ENCODE measurements at places on chromosomes 6 and 20.

- DNase-seq: no peak
Observed at GRCh38 chr20:6718662-6719368, 48.7 kb upstream of the BMP2 start.

- no peak for DNase-seq
Observed at GRCh38 chr20:19750907-19751636, 7.0 kb upstream of the RIN2 start.

GRCh38 chr6:128725271-128726233, 157.4 kb upstream of the LAMA2 start:
- DNase-seq: no peak

- DNase-seq: no peak
Observed at GRCh38 chr20:49937027-49937929, 1.1 kb downstream of the RNF114 start.

DNA sequence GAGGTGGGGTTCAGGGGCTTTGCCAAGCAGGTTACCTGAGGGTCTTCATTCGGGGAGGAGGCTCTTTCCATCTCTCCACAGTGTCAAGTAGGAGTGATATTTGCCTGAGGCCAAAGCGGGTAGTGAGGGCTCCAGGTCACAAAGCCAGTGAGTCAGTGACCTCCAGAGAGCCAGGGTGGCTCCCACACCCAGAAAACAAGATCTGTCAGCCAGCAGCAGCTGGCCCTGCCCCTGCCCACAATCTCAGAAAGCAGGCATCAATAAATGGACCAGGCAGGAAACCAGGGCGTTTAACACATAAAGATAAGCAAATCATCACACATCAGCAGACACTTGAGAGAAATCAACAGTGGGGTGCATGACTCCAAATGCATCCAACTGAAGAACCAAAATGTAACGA, 250.8 kb downstream of the CDH26 start:
- no peak for DNase-seq

GRCh38 chr6:125957845-125958244, 1.3 kb downstream of the HINT3 start:
- no peak for DNase-seq

DNA sequence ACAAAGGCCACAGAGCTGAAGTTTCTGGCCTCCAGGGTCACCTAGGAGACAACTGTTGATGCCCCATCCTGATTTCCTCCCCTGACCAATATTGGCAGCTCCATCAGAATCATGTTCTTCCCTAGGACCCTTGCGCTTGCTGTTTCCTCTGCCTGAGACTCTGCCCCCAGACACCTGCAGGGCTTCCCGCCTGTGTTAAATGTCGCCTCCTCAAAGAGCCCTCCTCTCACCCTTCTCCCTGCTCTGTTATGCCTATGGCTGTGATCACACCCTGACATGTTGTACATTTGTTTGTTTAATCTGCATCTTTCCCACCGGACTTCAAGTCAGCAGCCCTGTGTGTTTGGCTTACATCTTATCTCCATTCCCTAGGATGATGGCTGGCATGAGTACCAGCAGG, 30.1 kb downstream of the DLGAP4 start:
- no peak for DNase-seq

GRCh38 chr6:4853349-4853748, 77.1 kb downstream of the CDYL start:
- no peak for DNase-seq

- DNase-seq: no peak
Observed at GRCh38 chr6:155404937-155405336, 50.7 kb downstream of the NOX3 start.

- DNase-seq: no peak
Observed at GRCh38 chr6:111764238-111765175, 108.7 kb downstream of the FYN start.

GRCh38 chr6:112270756-112271155, 16.4 kb upstream of the LAMA4 start:
- DNase-seq: no peak

DNA sequence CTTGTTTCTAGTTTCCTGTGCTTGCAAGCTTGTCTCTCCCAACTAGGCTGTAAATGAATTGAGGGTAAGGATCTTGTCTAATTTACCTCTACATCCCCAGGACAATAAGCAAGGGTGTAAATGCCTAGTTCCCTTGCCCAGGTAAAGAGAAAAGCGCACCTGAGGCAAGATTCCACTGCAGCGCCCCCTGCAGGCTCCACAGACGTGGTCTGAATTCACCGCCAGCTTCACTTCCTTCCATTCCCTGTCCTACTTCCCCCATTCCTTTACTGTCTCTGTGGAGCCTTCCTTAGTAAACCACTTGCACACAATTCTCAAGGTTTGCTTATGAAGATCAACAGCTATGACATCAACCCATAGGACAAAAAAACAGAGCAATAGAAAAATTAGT, 42.3 kb downstream of the ANKEF1 start:
- DNase-seq: no peak

GRCh38 chr20:19886661-19887288, 128.7 kb downstream of the RIN2 start:
- no peak for DNase-seq

GRCh38 chr6:81054036-81054435, 698.4 kb downstream of the TENT5A start:
- no peak for DNase-seq

GRCh38 chr6:158958504-158959386, 41.3 kb downstream of the RSPH3 start:
- DNase-seq: no peak

GRCh38 chr20:56788671-56789610, 159.8 kb downstream of the TFAP2C start:
- no peak for DNase-seq

- DNase-seq: no peak
Observed at GRCh38 chr20:57576617-57577550, 16.0 kb downstream of the PCK1 start.

GRCh38 chr6:6918216-6918983, 189.4 kb upstream of the RREB1 start:
- peak; percentile 70 for DNase-seq

GRCh38 chr6:168102315-168102985, 23.4 kb upstream of the FRMD1 start:
- DNase-seq: no peak

GRCh38 chr6:105691081-105691480, 288.2 kb upstream of the PREP start:
- no peak for DNase-seq

DNA sequence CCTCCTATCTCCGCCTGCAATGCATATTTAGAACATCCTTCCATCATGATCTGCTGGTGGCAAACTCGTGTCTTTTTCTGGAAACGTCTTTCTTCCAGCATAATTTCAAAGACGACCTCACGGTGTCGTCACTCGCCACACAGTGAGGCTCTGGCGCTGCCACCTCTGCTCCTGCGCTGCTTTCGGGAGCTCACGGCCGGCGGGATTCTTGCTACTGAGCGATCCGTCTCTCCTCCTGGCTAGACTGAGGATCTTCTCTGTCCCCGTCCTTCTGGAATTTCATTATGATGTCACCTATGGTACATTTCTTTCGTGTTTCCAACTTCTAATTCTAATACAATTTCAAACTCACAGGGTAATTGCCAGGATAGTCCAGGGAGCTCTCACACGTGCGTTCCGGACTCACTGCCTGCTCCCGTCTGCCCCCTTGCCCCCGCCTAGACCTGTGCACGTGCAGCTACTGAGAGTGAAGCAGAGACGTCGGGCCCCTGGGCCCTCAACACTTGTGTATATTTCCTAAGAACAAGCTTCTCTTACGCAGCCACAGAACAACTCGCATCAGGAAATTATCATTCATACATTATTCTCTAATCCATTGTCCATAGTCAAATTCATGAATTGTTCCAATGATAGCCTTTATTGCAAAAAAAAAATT, 25.5 kb upstream of the HELZ2 start:
- DNase-seq: no peak

GRCh38 chr20:58059260-58059544, 169.3 kb downstream of the ANKRD60 start:
- DNase-seq: no peak

DNA sequence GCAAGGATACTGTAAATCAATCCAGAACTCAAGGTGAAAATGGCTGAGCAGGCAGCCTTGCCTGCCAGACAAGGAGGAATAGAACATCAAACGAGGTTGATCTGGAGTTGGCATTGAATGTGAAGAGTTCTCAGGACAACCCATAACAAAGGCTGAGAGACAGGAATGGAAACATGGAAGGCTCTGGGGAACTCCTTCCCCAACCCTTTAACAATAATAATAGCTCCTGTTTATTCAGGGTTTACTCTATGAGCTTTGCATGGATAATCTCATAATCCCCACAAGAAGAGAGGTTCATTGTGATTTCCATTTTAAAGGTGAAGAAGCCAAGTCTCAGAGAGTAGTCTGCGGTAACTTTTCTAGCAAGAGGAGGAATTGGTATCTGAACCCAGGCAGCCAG, 151.7 kb downstream of the SOD2 start:
- DNase-seq: no peak

DNA sequence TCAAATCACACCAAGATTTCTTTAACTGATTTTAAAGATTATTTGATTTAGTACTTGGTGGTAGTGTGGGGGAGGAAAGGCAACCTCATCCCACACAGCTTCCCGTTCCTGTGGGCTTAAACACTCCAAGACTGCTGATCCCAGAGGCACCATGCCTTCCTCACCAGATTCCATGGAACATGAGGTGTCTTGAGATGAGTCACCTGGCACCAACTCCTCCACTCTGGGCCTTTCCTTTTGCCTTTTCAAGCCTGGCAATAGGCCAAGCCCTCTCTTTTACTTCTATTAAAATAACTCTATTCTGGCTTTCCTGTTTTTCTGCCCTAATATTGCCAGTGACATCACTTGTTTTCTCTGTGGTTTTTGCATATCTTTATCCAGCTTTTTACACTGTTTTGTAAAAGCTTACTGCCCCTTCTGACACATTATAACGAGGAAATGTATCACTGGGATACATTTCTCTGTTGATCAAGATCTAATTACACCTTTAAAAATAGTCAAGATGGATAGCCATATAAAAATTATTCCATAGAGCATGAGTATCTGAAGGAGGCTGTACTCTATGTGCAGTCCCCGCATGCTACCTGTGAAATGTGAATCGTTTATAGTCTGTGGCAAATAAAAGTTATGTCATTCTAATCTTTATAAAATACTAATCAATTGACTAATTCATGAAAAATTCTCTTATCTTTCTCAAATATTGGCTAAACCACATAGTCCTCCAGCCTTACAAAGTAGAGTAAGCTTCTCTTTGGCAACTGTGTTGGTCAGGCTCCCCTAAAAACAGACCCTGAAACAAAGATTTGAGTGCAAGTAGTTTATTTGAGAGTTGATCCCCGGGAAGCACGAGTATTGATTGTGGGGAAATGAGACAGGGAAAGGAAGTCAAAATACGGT, 257.8 kb upstream of the KCNQ5 start:
- peak; percentile 22 for DNase-seq
